Activated CD4-positive, alpha-beta memory T cell treated with anti-CD3 and anti-CD28 coated beads, Interleukin-2, amount 10 ng/mL, durations not matched to agents 7 days and 5 days (primary cell): ENCODE measurements at places on chromosomes 2 and 18.

DNA sequence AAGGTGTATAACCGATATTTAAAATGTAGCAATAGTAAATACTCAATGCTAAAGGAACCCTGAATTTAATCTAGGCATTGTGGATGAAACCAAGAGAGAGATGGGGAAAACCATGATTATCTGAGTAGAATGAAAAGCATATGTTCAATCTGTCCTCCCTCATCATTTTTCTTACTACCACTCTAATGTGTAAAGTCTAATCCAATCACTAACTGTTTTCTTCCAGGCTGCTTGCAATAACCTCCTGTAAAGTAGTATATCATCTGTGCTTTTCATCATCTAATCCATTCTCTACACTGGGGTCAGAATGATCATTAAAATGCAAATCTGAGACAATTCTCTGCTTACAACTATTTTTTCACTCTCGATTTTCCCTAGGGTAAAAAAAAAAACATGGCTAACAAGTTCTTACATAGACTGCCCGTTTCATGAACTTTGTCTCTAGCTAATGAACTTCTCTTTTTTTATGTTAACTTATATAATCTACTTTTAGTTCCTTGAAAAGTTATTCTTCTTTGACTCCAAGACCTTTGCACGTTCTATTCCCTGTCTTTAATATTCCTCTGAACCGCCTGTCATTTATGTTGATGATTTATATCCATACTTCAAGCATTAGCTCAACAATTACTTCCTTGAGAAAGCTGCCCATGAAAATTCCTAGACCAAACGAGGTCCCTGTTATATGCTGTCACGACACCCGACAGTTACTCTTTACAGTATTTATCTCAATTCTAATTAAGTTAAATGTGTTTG lies 94.7 kb upstream of the SLC8A1 start:
- H3K27ac ChIP-seq, result no peak overlapping the region
- no peaks in the 10 kb centered on the region for H3K4me1 ChIP-seq
- H3K27me3 ChIP-seq, result no peaks in the 10 kb centered on the region
- no peaks in the 10 kb centered on the region for H3K36me3 ChIP-seq
- H3K4me3 ChIP-seq, result no peak overlapping the region

GRCh38 chr2:3498783-3499394 lies 20.4 kb downstream of the ADI1 start:
- no peak overlapping the region for H3K27ac ChIP-seq
- H3K4me1 ChIP-seq, result peaks cover 5% of the 10 kb centered on the region
- no peaks in the 10 kb centered on the region for H3K27me3 ChIP-seq
- H3K4me3 ChIP-seq, result no peak overlapping the region
- no peak for DNase-seq

GRCh38 chr2:68806511-68807109 lies 64.6 kb downstream of the BMP10 start:
- peak overlapping the region; percentile 13 for H3K27ac ChIP-seq
- DNase-seq, result no peak
- H3K27me3 ChIP-seq, result no peaks in the 10 kb centered on the region
- H3K4me3 ChIP-seq, result no peak overlapping the region
- H3K4me1 ChIP-seq, result peaks cover 33% of the 10 kb centered on the region
- peaks cover 55% of the 10 kb centered on the region for H3K36me3 ChIP-seq

DNA sequence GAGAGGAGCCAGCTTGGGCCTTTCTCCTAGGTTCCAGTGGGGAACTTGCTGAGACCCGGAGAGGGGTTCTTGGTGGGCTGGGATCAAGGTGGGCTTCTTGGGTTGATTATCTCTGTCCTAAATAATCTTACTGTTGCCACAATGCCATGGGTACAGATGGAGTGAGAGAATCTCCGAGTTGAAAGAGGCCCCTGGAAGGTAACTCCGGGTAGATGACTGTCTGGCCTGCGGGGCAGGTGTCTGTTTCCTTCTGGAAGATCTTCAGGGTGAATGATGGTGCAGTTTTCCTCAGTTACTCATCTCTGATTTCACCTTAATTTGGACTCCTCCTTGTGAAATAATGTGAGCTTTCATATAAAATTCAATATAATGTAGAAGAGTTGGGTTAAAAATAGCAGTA lies 159.4 kb downstream of the ACTR3 start:
- DNase-seq, result no peak
- H3K4me3 ChIP-seq, result no peak overlapping the region
- no peak overlapping the region for H3K27ac ChIP-seq
- H3K4me1 ChIP-seq, result no peaks in the 10 kb centered on the region
- peaks cover 6% of the 10 kb centered on the region for H3K27me3 ChIP-seq

DNA sequence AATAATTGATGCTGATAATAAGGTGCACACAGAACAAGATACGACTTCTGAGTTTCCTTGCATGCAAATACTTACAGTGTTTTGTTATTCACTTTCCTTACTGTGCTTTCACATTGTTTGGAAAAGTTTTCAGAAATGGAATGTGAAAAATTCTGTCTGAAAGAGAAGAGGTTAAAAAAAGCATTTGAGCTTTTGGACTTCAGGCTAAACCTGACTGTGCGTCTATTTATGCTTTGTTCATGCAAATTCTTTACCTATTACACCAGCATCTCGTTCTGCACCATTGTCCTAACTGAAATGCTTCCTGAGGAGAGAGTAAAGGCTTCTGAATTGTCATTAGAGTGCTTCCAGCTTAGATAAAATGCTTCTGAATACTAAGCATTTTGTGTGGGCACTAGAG lies 61.4 kb downstream of the LHCGR start:
- peaks cover 11% of the 10 kb centered on the region for H3K27me3 ChIP-seq

DNA sequence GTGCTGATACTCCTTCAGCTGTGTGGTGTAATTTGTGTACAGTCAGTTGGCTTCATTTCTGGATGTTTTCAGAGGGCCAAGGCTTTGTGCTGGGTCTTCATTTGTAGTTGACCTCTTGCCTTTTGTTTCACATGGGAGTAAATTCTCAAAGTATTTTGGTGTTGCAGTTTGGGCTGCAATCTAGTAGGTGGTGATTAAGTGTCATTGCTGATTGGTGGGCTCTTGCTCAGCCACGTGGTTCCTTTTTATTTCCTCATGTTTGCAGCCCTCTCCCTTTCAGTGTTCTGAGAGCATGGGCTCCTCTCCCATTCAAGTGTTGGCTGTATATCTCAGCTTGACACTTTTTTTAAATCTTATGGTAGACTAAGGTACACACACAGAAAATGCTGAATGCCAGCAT lies 96.8 kb downstream of the SNTG2 start:
- peaks cover 1% of the 10 kb centered on the region for H3K27me3 ChIP-seq
- H3K4me3 ChIP-seq, result no peak overlapping the region
- H3K4me1 ChIP-seq, result peaks cover 3% of the 10 kb centered on the region

DNA sequence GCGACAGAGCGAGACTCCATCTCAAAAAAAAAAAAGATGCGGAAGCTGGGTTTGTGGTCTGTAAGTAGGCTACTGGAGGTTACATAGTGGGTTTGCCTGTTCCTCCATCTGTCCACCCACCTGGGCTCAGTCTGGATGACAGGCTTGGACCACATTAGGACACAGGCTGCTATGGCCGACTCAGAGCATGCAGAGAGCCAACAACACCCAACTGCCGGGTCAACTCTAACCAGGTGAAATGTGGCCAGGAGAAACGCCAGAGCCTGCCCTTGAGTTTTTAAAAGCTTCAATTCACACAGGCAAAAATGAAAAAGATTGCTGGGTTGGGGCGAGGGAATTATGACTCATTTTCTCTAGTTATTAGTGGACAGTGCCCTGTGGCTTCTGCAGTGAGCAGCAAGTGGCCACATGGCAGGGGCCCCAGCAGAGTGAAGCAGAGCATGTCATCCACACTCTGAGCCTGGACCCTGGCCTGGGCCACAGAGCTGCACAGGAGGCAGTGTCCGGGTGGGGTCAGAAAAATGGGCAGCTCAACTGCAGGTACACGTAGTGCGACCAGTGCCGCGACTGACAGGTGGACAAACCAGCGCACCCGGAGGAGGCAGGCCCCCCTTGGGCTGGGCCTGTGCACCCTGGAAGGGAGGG lies 67.4 kb downstream of the BIN1 start:
- no peaks in the 10 kb centered on the region for H3K36me3 ChIP-seq
- no peaks in the 10 kb centered on the region for H3K27me3 ChIP-seq
- no peak for DNase-seq
- peaks cover 12% of the 10 kb centered on the region for H3K4me1 ChIP-seq
- no peak overlapping the region for H3K27ac ChIP-seq

DNA sequence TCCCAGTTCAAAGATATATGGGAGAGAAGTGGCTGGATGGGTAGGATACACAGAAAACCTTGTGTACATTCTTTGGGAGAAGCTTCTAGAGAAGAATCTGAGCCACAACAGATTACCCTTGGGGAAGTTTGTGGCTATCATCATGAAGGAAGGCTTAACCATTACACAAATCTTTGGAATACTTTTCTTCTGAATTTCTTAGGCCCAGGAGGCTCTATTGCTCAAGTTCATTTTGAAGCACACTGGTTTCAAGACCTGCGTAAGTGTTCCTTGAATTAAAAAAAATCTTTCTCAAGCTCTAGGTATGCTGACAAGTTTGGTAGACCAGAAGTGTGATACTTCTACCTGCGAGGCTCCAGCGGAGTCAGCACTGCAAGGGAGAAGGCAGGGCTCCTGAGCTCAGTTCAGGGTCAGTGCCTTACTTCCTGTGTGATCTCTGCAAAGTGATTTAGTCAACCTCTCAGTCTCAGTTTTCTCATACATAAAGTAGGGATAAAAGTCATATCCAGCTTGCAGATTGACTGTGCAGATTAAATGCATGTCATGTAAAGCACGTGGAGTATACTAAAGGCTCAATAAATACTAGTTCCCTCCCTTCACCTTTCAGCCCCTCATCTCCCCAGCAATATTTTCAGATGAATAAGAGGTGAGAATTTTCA lies 438.6 kb downstream of the DLGAP1 start:
- no peak for DNase-seq
- H3K27me3 ChIP-seq, result peaks cover 1% of the 10 kb centered on the region
- peaks cover 5% of the 10 kb centered on the region for H3K4me1 ChIP-seq
- no peaks in the 10 kb centered on the region for H3K36me3 ChIP-seq
- H3K4me3 ChIP-seq, result no peak overlapping the region
- H3K27ac ChIP-seq, result no peak overlapping the region

DNA sequence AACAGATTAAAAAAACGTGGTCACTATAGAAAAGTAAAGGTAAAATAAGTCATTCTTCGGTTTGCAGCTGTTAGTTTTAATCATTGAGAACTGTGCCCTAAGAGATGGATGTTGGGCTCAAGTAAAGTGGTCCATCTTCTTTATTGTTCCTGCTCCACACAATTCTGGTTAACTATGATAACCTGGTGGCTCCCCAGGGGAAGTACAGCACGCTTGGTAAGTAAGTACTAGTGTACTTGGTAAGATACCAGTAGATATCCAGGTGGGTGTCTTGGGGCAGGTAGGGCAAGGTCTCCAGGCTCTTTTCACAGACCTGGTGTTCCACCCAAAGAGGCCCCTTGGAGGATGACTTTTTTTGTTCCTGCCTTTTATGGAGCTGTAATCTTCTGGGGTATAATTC lies 31.6 kb upstream of the DLX2 start:
- no peaks in the 10 kb centered on the region for H3K36me3 ChIP-seq
- no peak overlapping the region for H3K4me3 ChIP-seq
- H3K27ac ChIP-seq, result no peak overlapping the region
- no peaks in the 10 kb centered on the region for H3K4me1 ChIP-seq
- DNase-seq, result no peak
- peaks cover 9% of the 10 kb centered on the region for H3K27me3 ChIP-seq

DNA sequence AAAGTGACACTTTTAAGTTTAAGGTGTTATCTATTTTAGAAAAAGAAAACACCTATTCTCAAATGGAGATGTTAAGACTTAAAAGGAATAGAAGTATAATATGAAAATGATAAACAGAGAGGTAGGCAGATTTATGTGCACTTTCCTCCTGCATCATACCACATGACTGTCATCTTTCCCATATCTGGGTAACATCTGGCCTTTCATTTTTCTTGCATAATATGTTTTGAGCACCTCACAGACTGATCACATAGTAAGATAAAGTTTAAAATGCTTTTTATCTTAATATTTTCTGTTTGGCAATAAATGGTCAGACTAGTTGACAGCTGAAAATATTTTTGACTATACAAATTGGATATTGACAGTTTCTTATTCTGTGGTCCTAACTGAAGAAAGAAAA lies 1852.1 kb upstream of the PIK3C3 start:
- no peak overlapping the region for H3K27ac ChIP-seq
- no peak overlapping the region for H3K4me3 ChIP-seq
- H3K27me3 ChIP-seq, result no peaks in the 10 kb centered on the region
- no peaks in the 10 kb centered on the region for H3K36me3 ChIP-seq

DNA sequence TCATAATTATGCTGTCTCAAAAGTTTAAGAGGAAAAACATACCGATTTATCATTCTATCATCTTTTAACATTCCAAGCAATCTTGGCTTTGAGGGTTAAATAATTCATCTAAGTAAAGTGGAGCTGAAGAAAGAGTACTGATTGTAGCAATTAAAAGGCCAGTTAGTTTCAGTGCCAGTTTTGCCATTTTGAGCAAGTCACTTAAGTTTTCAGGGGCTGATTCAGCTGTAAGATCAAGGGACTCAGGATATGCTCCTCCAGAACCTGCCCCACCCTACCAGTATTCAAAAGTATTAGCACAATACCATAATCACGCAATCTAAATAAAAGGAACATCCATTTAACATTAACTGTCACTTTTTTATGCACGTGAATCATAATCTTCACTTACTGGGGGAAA lies 1.9 kb downstream of the SS18 start:
- peak overlapping the region; percentile 91 for H3K4me3 ChIP-seq
- H3K27me3 ChIP-seq, result no peaks in the 10 kb centered on the region
- peak overlapping the region; percentile 18 for H3K27ac ChIP-seq

DNA sequence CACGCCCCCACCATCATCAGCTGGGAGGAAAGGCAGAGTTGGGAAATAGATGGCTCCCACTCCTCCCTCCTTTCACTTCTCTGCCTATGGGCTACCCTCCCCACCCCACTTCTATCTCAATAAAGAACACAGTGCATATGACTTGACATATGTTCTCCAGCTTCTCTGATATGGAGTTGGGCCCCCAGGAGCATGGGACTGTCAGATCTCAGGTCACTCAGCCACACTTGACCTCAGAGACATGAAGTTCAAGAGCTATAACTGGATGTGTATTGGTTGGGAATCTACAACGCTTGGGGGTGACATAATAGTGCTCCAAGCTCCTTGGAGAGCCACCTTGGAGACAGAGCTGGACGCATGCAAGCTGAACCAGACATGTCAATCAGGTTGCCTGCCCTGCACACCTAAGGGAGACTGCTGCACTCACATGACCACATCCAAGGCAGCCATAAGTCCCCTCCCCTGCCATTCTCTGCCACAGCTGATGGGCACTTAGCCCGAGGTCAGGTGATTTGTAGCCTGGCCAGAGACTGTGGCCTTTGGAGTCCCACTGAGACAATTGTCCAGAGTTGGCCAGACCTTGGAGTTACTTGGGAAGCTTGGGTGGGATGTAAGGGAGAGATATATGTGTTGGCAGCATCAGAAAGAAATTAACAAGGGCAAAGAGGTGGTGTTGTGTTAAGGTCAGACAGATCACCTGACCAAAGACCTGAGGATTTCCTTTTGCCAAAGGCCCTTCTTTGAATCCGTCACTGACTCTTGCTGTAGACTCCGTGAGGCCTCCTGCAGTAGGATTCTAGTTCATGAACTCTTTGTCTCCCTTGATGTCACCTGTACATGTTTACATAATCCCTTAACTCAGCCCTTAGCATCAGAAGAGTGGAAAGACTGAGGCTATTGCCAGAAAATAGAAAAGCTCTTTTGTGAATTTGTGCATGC lies 3.7 kb downstream of the INHA start:
- no peak overlapping the region for H3K27ac ChIP-seq
- peaks cover 31% of the 10 kb centered on the region for H3K27me3 ChIP-seq
- no peak for DNase-seq
